ENCODE measurements at places on chromosomes 6 and 20.

DNA sequence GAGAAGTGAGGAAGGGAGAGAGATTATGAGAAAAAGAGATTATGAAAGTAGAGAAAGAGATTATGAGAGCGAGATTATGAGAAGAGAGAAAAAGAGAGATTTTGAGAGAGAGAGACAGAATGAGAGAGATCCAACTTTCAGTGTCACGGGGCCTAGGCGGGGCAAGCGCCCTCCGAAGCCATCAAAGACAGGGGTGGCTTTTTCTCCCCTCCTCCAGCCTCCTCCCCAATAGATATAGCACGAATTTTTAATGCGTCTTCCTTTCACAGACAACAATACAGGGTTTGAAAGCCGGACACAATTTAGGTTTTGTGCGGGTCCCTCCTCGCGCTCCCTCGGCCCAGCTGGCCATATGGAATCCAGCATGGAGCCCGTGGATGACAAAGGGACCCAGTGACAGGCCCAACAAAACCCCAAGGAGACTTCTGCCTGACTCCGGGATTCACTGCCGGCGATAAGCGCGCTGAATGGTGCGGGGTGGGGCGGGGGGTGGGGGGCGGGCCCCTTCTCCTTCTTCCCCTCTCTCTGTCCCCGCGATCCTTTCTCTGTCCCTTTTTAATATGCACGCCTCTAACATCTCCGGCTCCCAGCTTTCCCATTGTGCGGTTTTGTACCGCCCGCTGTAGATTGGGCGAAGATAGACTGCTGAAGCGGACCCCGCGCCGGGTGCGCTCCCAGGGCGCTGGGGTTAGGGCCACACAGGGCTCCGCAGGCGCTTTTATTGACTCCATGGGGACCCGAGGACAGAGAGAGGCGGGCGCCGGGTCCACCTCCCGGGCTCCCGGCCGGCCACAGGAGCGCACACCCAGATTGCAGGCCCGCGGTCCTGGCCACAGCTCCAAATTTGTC, 5.4 kb downstream of the NKX2-2 start:
- DNase-seq, result no peak

DNA sequence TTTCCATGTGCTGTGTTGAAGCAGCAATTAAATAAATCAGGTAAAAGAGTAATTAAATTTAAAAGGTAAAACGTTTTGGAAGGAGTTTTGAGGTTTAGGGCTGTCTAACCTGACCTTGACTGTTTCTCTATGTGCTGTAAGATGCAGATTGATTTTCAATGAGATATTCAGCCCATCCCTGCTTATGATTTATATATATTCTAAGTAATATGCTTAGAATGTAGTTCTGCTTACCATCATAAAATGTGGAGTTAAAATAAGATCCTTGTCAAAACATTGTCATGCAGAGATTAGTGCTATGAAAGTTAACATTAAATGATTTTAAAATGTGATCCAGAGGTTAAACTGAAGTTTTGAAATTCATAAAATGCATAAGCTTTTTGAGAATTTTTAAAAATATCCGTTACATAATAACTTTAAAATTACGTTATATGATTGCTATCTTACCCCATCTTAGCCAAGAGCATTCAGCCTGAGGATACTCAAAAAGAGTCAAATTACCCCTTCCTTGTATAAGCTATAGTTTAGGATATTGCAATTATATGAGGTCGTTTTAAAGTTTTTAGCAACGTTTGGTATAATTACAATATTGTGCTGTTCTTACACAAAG, 122.5 kb downstream of the MTHFD1L start:
- no peak for DNase-seq

DNA sequence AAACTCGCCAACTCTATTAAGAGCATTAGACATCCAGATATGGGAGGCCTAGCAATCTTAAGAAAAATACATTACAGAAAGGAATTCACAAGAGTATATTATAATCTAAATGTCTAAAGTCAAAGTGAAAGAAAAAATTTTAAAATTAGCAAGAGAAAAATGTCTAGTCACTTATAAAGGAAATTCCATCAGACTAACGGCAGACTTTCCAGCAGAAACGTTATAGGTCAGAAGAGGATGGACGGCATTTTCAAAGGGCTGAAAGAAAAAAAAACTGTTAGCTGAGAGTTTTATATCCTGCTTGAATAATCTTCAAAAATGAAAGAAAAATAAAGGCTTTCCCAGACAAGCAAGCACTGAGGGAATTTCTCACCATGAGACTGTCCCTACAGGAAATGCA, 269.0 kb downstream of the HDGFL1 start:
- no peak for DNase-seq

- DNase-seq, result no peak
These were observed 2.2 kb upstream of the PRDM13 start for GRCh38 chr6:99604166-99605073.

DNA sequence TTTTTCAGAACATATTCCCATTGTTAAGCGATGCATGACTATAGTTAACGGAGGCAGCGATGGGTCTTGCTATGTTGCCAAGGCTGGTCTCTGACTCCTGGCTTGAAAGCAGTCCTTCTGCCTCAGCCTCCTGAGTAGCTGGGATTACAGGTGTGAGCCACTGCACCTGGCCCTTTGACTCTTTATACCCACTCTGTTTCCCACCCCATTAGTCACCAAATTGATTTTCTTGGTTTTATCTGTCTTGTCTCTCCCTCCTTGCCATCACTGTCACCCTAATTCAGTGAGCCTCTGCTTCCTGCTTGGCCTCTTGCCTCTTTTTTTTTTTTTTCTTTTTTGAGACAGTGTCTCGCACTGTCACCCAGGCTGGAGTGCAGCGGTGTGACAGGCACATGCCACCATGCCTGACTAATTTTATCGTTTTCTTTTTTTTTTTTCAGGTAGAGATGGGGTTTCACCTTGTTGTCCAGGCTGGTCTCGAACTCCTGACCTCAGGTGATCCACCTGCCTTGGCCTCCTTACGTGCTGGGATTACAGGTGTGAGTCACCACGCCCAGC, 31.3 kb downstream of the ZFAND3 start:
- DNase-seq, result no peak

GRCh38 chr20:17693444-17694001, 6.2 kb upstream of the BANF2 start:
- DNase-seq, result no peak

GRCh38 chr6:102942206-102942605, 1548.7 kb downstream of the GRIK2 start:
- DNase-seq, result no peak

DNA sequence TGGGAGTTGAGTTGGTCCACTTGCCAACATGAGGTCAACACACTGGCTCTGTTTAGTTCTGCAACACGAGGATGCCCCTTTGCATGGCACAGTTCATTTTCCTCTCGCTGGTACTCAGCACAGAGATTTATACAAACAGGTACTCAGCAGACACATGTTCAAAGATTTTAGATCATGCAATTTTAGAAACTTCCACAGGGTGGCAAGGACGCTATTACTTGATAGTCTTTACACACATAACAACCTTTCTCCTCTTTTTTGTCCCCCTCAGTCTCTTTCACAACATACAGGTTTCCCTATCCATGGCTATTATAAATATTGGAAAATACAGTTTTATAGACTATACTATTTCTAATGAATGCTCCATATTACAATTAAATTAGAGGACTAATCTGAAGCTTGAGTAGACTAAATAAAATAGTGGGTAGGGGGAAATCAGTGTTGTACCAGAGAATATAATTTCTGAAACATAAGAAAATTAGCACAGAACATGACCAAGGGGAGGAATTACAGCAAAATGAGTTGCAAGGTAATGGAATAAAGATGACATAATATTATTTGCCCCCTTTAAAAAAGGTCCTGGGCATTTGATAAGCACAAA, 331.8 kb upstream of the BTBD3 start:
- no peak for DNase-seq

DNA sequence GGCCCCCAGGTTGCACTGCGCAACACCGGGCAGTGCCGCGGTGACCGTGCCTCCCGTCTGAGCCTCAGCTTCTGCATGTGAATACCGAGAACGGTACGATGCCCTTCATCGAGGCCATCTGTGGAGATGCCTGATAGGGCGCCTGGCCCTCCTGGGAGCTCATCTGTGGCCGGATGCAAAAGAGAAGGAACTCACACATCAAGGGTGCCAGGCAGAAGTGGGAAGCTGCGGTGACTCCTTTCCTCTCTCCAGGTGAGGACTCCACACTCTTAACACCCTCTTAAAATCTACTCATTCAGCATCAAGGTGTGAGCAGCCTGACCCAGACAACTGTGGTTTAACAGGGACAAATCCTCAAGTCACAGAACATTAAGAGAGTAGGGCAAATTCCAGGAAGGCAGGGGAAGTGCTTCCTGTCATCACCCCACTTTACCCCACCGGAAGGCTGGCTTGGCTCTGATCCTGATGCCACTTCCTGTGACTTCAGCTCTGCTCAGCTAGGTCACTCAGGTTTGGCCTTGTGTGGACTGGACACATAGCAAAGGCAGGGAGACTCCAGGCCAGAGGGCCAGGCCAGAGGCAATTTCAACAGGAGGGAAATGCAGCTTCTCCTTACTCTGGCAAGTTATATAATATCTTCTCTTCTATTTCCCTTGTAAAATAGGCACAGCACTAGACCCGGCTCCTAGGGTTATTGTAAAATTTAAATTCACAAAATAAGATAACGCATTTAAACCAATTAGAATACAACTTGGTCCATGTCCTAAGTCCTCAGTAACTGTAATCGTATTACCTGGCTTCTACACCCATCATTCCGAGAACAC, 69.4 kb downstream of the CPNE5 start:
- no peak for DNase-seq

- DNase-seq, result no peak
These were observed 77.9 kb upstream of the RALY start for GRCh38 chr20:33915726-33916331.

GRCh38 chr6:30881392-30882203, 2.7 kb upstream of the DDR1 start:
- no peak for DNase-seq

GRCh38 chr20:59125836-59126235, 37.8 kb upstream of the ZNF831 start:
- DNase-seq, result no peak

- no peak for DNase-seq
These were observed 139.5 kb downstream of the C6orf58 start for GRCh38 chr6:127716465-127716864.

- DNase-seq, result no peak
These were observed 3.3 kb downstream of the APCDD1L start for GRCh38 chr20:58511861-58512260.

- no peak for DNase-seq
These were observed 7.3 kb downstream of the DLGAP4 start for GRCh38 chr20:36313476-36313875.

DNA sequence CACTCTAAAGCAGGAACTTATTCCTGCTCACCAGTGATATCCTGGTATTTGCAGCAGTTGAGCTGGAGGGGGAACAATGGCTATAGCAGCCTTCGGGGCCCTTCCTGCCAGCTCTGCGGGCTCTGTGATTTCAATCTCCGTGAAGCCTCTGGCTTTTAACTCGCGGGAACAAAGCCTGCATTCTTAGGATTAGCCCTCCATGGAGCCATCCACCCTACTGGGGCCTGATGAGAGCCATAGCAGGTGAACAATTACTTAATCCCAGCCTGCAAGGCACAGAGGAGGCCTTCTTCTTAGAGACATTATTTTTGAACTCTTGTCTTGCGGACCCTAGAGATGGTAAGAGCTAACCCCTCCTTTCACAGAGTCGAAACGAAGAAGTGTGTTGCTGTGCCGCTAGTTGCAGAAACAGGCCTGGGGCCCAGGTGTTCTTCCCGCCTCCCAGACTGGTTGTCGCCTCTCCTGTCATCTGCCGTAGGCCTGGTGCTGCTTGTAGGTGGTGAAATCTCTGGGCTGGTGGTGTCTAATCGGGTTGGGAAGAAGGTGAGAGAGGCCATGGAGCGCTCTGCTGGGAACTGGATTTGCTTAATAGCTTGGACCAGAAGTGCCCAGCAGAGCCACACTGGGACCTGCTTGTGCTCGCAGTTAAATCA, 9.7 kb downstream of the GHRH start:
- no peak for DNase-seq

DNA sequence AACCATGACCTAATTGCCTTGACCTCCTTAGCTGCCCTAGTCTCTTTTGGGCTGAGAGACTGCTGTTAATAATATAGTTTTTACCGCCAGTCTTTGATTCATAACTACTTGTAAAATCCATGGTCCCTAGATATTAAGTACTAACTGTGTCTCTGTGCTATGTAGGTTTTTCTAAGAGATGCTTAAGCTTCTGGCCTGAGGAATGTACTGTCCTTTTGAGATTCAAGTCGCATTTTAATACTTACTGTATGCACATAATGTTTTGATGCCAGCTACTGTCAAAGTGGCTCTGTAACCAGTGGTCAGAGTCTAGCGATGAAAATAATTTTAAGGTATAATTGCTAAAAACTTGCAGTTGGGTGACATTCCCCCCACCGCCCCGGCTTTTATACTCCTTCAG, 2.1 kb downstream of the AKAP12 start:
- no peak for DNase-seq

- DNase-seq, result no peak
These were observed 180.6 kb upstream of the ZFP64 start for GRCh38 chr20:52372169-52372568.

DNA sequence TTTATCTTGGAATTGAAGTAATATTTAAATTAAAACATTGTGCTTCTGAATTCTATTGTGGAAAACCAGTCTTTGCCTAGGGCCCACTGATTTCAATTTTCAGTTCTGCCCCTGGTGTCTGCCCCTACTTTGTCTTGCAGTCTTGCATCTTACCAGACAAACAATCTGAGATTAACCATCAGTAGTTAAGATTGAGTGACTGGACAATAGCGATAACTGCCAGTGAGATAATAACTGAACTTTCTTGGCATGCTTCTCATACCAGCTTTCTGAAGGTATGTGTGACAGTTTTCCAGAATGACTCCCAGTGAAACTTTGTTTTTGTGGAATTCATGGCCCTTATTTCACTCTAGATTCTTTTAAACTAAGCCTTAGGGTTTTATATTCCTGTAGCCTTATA, 53.5 kb downstream of the KCNQ5 start:
- DNase-seq, result no peak

- no peak for DNase-seq
These were observed 35.4 kb downstream of the DACT2 start for GRCh38 chr6:168284187-168284586.

DNA sequence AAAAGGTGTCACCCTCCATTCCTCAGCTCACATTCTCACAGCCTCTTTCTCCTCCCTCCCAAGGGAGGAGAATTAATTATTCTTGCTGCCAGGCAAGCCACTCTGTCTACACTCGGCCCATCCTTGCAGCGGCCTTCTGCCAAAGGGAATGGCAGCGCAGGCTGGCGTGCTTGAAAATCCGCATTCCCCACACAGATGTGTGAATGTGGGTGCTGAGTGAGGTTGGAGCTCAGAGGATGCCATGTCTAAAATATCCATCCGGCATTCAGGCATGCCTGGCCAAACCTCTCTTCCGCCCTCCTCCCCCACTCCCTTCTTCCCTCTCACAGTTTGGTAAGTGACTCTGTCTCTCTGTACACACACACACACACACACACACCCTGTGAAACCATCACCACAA, 27.7 kb downstream of the PNPLA1 start:
- DNase-seq, result no peak

DNA sequence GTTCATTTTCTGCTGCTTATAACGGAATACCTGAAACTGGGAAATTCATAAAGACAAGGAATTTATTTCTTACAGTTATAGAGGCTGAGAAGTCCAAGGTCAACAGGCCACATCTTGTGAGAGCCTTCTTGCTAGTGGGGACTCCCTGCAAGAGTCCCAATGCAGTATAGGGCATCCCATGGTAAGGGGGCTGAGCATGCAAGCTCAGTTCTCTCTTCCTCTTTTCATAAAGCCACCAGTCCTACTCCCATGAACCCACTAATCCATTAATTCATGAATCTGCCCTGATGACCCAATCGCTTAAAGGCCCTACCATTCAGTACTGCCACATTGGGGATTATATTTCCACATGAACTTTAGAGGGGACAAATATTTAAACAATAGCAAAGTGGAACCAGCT, 26.5 kb downstream of the CYB5R4 start:
- DNase-seq, result no peak

- no peak for DNase-seq
These were observed 29.1 kb downstream of the ZDHHC14 start for GRCh38 chr6:157410045-157410444.
